ENCODE measurements at places on chromosomes 3 and 15. TPM values are rescaled to one million over a fixed set of nuclear protein-coding genes. Genes with fewer than 3 reads are reported as not detected.

DNA sequence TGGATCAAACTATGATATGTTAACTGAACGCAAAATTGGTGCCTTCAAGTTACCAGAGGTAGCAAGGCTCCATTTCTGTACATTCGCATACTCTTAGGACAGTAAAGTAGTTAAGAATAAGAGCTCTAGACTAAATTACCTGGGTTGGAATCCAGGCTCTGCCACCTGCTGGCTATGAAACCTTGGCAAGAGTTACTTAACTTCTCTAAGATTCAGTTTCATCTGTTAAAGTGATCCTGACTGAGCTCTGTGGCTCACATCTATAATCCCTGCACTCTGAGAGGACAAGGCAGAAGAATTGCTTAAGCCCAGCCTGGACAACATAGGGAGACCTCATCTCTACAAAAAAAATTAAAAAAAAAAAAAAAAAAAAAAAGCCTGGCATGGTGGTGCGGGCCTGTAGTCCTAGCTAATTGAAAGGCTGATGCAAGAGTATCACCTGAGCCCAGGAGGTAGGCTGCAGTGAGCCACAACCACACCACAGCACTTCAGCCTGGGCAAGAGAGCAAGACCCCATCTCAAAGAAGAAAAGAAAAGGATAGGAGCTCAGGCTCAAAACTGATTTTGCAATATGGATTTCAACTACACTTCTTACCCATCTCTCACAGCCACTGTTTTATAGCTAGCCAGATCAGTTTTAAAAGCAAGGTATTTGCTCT, 21.3 kb downstream of the GSK3B start:
- no peak for DNase-seq

NDN gene
- total RNA-seq: 98.8 TPM

- DNase-seq: no peak
Observed at GRCh38 chr3:134904776-134905646, 110.0 kb downstream of the EPHB1 start.

DNA sequence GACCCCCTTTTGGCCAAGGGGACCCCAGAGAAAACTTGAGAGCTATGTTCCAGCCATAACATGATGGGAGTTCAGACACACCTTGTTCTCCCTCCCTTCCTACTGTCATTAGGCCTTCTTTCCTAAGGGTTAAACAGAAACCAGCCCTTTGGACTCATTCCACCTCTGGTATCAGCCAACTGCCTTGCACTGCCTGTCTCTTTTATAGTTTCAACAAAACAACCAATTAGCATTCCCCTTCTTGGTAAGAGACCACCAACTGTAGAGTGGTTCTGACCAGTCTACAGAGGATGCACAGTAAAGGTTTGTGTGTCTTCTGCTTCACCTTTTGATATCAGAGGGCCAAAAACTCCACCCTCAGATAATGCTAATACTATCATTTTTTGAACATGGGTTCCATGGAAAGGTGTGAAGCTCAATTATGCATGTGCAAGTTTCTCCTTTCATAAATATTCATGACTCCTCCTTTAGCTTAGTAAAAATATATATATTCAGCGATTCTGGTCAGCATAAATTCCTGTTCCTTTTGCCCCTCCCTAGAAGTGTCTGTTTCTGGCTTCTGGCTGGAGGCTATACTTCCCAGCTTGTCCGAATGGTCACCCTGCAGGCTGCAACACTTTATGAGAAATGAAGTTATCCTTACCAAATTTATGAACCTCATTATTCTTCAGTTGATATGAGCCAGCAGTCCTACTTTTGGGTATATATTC, 55.9 kb downstream of the SERP1 start:
- no peak for DNase-seq

AP3B2 gene
- 6.7 TPM for total RNA-seq

DNA sequence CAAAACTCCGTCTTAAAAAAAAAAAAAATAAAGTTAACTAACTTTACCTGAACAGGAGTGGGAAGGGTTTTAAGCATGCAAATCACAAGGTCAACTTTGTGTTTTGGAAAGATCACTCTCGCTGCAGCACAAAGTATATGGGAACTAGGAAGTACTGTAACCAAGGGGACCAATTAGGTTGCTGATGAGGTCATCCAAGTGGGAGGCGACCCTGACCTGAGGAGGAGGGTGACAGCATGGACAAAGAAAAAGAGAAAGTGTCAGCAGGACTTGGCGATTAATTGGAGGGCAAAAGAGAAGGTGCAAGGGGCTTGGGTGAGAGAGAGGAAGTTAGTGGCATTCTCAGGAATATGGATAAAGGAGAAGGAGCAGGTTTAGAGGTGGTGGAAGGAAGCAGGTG, 89.5 kb upstream of the ZBED2 start:
- no peak for DNase-seq

DNA sequence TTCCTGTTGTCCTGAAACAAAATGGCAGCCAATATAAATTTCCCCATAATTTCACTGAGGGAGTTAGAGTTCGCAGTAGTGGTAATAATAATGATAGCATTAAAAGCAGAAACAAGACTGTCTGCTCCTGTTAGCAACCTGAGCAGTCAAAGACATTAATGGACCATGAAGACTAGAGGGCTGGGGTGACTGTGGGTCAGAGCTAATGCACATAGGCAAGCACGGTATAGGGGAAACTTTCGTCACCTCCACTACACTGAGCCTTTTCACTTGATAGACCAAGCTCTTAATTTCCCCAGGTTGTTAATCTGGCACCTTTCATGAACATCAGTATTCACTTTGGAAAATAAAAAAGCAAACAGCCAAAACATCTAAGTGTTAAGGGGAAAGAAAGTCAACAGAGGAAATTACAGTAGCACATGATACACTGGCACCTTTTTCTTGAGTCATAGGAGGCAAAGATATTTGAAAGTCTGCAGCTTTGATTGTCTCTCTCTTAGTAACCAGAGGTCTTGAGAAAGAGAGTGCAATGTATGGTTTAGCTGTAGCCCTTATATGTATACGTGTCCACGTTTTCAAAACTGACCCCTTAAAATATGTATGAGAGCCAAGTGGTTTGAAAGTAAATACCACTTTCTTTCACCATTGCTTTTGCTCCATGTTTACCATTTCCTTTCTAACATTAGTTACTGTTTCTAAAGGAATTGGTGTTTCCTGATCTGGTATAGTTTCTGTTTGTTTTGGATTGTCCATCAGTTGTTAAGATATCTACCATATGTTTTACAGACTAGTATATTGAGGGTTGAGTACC, 104.8 kb downstream of the FILIP1L start:
- no peak for DNase-seq

PP2D1 gene
- total RNA-seq: not detected

MEGF11 gene
- total RNA-seq: not detected

C3orf80 gene
- 3.8 TPM for total RNA-seq

- DNase-seq: no peak
Observed at GRCh38 chr3:41026394-41027177, 172.7 kb upstream of the CTNNB1 start.

- peak; percentile 21 for DNase-seq
Observed at GRCh38 chr3:163878396-163878795, 1199.9 kb downstream of the SI start.

- no peak for DNase-seq
Observed at GRCh38 chr15:36863570-36863969, 236.8 kb downstream of the MEIS2 start.

Data from Caki2 (cell line).